ENCODE measurements at places on chromosomes 16 and 17.

DNA sequence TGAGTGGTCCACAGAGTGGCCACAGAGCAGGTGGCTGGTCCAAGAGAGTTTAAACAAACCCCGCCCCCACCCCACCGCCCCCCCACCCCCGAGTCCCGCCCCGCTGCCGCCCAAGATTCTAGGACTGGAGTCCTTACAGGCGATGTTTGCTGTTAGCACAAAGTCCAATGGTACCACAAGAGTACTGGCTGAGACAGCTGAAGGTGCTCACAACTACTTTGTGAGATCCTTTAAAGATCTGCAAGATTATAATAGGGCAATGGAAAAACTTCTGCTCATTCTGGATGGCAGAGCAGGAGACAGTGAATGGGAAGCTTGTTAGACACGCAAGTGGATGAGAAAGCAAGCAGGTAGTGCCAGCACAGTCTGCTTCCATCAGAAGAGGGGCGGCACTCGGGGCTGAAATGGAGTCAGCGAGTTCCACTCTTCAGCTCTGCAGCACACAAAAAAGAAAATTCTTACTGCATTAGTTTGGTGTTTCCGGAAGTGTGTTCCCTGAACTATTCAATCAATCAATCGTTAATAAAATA, 4.7 kb upstream of the TEKT3 start:
- no peak for DNase-seq

DNA sequence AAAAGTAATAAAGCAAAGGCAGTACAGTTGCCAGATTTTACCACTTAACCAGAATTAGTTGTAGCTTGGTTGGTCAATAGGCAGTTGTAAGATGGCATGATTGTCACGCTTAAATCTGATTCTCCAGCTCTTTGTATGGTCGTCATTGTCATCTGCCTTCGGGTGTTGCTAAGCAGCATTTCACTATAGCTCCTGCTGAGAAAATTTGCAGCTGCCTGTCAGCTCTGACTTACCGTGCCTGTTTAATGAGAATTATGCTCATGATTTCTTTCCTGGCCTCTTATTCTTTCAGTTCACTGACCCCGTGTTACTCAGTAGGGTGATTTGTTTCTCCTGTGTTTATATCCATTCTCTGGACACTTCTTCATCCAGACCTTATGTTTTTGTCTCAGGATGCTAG, 66.7 kb downstream of the TANGO6 start:
- DNase-seq = no peak

GRCh38 chr17:55420067-55420775, 1.4 kb downstream of the MMD start:
- DNase-seq = no peak

DNA sequence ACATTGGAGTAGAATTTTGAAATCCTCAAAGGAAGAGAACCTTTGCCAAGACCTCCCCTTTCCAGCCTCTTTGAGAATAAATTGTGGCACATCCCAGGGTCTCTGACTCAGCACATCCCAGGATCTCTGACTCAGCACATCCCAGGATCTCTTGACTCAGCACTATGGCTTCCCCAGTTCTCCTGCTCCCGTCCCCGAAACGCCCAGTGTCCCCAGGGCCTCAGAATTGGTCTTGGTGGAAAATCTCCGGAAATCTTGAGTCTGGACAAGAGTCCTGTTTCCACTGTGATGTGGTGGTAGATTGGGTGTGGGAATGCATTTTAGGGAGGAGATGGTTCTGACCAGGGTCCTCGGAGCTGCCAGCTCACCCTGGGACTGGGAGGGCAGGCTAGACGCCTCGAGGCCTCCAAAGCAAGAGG, 19.2 kb downstream of the PLXDC1 start:
- peak; percentile 72 for DNase-seq

GRCh38 chr17:49393491-49394255, 21.0 kb downstream of the PHB1 start:
- DNase-seq = no peak

DNA sequence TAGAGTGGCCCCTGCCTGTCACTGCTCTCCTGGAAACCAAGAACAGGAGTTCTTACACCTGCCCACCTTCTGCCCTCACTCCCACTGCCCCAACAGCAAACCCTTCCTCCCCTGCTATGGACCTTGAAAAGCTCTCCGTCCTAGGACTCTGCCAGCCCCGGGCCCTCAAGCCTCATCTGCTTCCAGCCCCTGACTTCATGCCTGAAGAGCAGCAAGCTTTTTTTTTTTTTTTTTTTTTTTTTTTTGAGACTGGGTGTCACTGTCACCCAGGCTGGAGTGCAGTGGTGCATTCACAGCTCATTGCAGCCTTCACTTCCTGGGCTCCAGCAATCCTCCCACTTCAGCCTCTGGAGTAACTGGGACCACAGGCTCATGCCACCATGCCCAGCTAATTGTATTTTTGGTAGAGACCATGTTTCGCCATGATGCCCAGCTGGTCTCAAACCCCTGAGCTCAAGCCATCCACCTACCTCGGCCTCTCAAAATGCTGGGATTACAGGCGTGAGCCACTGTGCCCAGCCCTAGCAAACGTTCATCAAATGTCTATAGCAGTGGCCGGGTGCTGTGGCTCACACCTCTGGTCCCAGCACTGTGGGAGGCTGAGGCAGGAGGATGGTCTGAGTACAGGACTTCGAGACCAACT, 16.9 kb downstream of the CARHSP1 start:
- no peak for DNase-seq

- no peak for DNase-seq
These were observed 13.7 kb downstream of the GJD3 start for GRCh38 chr17:40350689-40351358.

GRCh38 chr16:49345829-49346228, 27.8 kb upstream of the C16orf78 start:
- DNase-seq = no peak

DNA sequence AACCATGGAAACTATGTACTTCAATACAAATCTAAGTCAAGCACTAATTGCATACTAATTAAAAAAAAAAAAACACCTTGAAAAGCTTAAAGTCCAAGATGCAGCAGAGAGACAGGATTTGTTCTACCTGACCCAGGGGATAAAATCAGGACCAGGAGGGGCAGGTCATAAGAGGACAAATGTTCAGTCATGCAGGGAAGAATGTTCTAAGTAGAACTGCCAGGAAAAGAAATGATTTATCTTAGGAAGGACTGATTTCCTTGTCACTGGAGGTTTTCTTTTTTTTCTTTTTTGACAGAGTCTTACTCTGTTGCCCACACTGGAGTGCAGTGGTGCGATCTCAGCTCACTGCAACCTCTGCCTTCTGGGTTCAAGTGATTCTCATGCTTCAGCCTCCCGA, 9.1 kb upstream of the GHDC start:
- no peak for DNase-seq

DNA sequence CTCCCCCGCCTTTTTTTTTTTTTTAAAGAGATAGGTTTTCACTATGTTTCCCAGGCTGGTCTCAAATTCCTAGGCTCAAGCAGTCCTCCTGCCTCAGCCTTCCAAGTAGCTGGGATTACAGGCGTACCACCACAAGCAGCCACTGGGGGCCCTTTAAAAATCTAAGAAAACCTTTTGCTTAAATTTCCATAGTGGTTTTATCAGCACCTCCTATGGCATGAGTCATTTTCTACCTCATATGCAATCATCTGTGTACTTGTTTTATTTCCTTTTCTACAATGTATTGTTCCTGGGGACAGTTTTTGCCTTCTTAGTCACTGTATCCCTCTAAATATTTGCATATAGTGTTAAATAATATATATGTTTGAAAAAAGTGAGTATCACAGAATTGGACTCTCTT, 29.2 kb downstream of the GNA13 start:
- DNase-seq = peak; percentile 76

GRCh38 chr16:46690281-46691178, 1.1 kb downstream of the ORC6 start:
- DNase-seq = peak; percentile 52

- no peak for DNase-seq
These were observed 5.7 kb downstream of the CDC6 start for GRCh38 chr17:40293363-40293762.

DNA sequence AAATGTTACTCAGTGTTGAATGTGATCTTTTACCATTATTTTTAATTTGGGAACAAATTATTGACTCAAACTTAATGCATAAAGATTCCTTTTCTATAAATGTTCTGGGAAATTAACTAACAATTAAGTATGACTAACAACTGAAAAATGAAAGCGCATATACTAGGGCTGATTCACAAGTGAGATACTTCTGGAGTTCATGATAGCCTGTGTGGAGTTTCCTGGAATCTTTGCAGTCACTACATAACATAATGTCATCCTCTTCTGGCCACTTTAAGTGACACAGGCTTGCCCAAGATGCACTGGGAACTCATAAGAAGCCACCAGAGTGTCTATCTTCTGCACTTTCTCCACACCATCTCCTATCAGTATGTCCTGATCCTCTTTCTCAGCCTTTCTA, 450.3 kb upstream of the CDH11 start:
- peak; percentile 92 for DNase-seq

DNA sequence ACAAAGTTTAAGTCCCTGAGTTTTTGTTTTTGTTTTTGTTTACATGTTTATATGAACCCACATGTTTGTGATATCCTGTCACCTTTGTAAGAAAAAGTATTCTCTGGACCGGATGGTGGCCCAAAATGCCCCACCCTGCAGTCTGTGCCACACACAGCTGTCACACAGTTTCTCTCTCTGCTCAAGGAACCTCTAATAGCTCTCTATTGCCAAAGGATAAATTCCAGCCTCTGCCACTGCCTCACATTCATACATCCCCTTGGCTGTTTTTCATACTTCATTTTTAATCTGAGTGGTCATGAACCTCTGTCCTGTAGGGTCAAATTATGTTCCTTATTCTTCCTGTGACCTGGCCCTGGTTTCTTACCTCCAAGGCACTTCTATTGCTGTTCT, 520.3 kb upstream of the CDH5 start:
- no peak for DNase-seq

DNA sequence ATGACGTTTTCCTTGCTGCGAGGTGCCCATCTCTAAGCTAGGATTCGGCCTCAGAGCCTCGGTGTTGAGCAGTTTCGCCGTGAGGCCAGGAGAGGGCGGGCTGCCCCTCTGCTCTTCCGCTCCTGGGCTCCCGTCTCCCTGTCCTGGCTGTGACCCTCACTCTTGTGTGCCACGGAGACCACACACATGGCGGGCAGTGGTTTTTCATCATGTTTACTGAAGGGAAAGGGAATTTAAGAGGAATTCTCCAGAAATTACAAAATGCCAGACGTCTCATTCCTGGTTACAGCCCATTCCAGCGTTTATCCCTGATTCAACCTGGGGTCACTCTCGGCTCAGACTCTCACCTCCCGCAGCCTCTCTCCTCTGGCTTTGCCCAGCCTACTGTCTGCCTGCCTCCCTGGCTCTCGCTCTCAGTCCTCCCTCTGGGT, 96.8 kb upstream of the ELAC2 start:
- peak; percentile 79 for DNase-seq

DNA sequence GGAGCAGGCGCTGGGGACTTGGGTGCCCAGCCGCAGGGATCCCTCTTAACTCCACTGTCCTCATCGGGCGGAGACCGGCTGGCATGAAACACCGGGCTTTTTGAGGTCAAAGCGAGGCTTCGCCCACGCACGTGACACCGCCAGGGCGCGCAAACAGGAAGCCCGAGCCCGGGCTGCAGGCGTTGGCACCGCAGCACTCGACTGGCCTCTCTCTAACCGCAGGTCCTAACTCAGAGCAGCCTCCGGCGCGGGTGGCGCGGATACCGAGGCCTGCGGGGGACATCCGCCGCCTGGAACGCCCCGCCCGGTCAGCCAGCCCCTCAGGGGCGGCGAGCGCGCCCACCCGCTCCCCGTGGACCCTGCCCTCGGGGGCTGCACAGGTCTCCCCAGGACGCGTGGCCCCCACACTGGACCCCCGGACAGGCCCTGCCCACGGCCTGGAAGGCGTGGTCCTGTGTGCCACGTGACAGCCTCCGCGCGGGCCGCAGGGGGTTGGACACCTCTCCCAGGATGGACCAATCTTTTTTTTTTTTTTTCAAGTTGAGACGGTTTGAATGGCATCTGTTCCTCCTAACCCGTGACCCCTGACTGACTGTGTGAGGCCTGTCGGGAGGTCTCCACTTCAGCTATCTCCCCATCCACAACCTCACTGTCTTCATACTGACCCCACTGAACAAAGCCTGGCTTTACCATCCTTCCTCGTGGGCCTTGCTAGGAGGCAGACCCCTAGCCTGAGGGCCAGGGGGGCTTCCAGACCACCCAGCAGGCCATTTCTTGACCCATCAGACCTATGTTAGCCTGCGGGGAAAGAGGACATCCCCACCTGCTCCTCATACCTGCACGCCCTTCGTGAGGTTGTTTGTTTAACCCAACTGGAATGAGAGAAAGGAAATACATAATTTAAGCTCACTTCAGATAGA, 8.4 kb upstream of the SLC47A2 start:
- no peak for DNase-seq

GRCh38 chr16:87047221-87048037, 269.8 kb downstream of the C16orf95 start:
- peak; percentile 27 for DNase-seq

DNA sequence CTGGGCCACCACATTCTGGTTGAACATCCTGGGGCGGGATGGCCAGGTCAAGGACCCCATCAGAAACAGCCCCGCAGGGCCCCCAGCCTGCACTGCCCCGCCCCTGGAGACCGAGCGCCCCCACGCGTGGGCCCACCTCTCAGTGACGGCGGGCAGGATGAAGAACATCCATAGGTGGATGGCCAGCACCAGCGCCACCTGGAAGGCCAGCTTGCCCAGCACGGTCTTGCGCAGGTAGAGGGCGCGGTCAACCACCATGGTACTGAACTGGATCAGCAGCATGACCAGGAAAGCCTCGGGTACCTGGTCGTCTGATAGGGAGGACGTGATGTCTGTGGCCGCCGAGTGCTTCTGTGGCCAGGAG, 13.6 kb downstream of the CTU2 start:
- no peak for DNase-seq

- no peak for DNase-seq
These were observed 27.0 kb upstream of the MPRIP start for GRCh38 chr17:17015230-17015629.

DNA sequence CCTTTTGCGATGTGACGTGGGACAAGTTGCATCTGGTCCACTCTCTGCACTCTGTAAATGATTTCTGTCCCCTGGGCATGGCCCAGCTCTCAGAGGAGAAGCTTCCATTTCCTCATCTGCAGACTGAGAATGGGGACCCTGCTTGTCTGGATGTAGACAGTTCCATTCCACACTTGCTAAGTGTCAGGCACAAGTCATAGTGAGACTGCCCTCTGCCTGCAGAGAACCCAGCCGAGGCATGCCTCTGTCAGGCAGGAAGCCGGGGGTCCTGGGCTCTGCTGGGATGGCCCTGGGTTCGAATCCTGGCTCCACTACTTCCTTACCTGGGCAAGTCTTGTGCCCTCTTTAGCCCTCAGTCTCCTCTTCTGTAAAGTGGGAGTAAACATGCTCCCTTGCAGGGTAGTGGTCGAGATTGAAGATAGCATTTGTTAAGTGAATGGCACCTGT, 4.1 kb downstream of the MAP2K3 start:
- DNase-seq = no peak
